Panc1 (cell line): ENCODE measurements at places on chromosomes 16 and 17.

- DNase-seq = no peak
Observed at GRCh38 chr16:86029131-86029741, 130.3 kb downstream of the IRF8 start.

GRCh38 chr17:81910840-81911276 lies 341 bp downstream of the PCYT2 start:
- DNase-seq = no peak

GRCh38 chr17:68732301-68732749 lies 131.2 kb upstream of the FAM20A start:
- no peak for DNase-seq

GRCh38 chr17:44627513-44628242 lies 28.6 kb upstream of the MEIOC start:
- DNase-seq = no peak

GRCh38 chr17:9936095-9936494 lies 31.0 kb upstream of the RCVRN start:
- DNase-seq = no peak
